ENCODE measurements at places on chromosomes 1 and 21. TPM values are rescaled to one million over a fixed set of nuclear protein-coding genes. Genes with fewer than 3 reads are reported as not detected.

- peak; percentile 35 for DNase-seq
Observed at GRCh38 chr21:46436621-46437020, 22.1 kb upstream of the DIP2A start.

Gene SHISA4
- 126 TPM for total RNA-seq

- DNase-seq: no peak
Observed at GRCh38 chr1:199684686-199685273, 342.7 kb upstream of the NR5A2 start.

- DNase-seq: no peak
Observed at GRCh38 chr1:40477678-40478053, 576 bp downstream of the ZFP69 start.

- DNase-seq: no peak
Observed at GRCh38 chr1:156121457-156121856, 6.9 kb downstream of the LMNA start.

Gene BATF3
- total RNA-seq: 0.60 TPM

DNA sequence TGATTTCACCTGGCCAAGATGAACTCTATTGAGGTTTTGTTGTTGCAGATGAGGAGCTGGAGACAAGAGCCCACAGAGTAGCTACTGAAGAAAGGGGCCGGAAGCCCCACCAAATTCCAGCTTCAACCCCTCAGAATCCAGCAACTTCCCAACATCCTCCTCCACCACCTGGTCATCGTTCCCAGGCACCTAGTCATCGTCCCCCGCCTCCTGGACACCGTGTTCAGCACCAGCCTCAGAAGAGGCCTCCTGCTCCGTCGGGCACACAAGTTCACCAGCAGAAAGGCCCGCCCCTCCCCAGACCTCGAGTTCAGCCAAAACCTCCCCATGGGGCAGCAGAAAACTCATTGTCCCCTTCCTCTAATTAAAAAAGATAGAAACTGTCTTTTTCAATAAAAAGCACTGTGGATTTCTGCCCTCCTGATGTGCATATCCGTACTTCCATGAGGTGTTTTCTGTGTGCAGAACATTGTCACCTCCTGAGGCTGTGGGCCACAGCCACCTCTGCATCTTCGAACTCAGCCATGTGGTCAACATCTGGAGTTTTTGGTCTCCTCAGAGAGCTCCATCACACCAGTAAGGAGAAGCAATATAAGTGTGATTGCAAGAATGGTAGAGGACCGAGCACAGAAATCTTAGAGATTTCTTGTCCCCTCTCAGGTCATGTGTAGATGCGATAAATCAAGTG lies 14.3 kb downstream of the CD2 start:
- DNase-seq: no peak

DNA sequence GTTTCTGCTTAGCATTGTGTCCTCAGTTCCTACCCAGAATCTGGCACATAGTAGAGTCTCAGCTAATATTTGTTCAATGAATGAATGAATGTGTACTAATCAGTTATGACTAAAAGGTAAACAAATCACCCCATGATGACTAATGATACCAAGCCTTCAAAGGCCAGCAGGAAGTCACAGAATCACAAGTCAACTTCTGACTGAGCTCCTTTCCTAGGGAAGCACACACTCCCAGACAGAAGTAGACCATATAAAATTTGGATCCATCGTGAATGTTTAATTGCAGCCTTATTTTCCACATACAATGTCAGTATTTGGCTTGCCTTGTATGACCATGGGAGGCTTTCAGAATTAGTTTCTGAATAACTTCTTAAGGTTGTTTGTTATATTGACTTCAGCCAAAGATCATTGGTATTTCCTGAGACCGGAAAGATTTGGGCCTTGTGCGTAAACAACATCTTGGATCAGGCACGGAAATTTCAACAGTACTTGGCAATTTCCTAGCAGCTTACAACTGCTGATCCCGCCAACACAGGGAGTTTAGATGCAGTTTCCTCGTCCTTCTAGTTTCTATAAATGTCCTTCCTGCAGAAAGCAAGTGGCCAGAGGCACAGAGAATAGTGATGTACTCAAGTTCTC lies 185.9 kb upstream of the ATP1B1 start:
- no peak for DNase-seq

Gene TRIM17
- total RNA-seq: not detected

Gene ERG
- total RNA-seq: 7.6 TPM

DNA sequence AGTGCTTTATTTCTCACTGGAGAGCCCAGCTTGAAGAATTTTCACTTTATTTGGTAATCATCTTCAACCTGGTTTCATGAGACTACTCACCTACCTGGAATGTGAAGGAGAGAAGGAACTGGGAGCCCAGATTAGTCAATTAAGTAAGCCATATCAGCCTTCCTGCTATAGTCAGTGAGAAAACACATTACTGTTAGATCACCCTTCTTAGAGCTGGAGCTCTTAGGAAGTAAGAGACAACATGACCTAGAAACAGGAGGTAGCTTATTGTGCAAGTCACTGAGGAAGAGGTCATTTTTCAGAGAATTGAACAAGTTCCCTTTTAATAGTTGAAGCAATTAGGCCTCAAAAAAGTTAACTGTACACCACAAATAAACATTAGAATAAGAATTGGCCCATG lies 49.2 kb upstream of the TEKT2 start:
- no peak for DNase-seq

DNA sequence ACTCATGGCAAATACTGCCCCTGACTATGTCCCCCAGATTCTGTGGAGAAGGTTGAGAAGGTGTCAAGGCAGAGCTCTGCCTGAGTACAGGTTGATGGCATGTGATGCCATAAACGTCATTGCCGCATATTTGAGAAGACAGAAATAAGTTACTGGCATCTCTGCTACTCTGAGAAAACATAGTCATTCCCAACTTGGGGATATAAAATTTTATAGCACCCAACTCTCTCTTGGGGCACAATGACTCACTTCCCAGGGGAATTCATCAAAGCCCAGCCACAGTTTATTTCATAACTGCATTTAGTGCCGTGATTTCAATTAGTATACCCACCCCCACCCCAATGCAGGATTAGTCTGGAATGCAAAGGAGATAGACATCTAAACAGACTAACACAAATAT lies 101.9 kb upstream of the TNR start:
- no peak for DNase-seq

Gene IFNLR1
- total RNA-seq: 1.9 TPM

GRCh38 chr1:180194048-180194425 lies 36.0 kb upstream of the LHX4 start:
- no peak for DNase-seq
